ENCODE measurements at places on chromosomes 3 and 15. TPM values are rescaled to one million over a fixed set of nuclear protein-coding genes. Genes with fewer than 3 reads are reported as not detected.

The B2M gene
- 1,798 TPM for total RNA-seq

The GOLGA8T gene
- total RNA-seq, result 0.17 TPM

The GOLGA8S gene
- total RNA-seq, result 0.10 TPM

The GUCA1C gene
- total RNA-seq, result not detected

The NCKIPSD gene
- total RNA-seq, result 18.9 TPM

The ALS2CL gene
- 1.8 TPM for total RNA-seq

Measured in smooth muscle cell of the pulmonary artery (primary cell).